AG10803 (cell line): ENCODE measurements at places on chromosomes 12 and 14.

- DNase-seq: peak; percentile 3
Measured at GRCh38 chr12:125272383-125272933, 207.2 kb downstream of the AACS start.

GRCh38 chr12:76449583-76449982, 101.4 kb upstream of the BBS10 start:
- DNase-seq: peak; percentile 70

DNA sequence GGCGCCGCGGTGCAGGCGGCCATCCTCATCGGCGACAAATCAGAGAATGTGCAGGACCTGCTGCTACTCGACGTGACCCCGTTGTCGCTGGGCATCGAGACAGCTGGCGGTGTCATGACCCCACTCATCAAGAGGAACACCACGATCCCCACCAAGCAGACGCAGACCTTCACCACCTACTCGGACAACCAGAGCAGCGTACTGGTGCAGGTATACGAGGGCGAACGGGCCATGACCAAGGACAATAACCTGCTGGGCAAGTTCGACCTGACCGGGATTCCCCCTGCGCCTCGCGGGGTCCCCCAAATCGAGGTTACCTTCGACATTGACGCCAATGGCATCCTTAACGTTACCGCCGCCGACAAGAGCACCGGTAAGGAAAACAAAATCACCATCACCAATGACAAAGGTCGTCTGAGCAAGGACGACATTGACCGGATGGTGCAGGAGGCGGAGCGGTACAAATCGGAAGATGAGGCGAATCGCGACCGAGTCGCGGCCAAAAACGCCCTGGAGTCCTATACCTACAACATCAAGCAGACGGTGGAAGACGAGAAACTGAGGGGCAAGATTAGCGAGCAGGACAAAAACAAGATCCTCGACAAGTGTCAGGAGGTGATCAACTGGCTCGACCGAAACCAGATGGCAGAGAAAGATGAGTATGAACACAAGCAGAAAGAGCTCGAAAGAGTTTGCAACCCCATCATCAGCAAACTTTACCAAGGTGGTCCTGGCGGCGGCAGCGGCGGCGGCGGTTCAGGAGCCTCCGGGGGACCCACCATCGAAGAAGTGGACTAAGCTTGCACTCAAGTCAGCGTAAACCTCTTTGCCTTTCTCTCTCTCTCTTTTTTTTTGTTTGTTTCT, 1.7 kb downstream of the HSPA2 start:
- DNase-seq: no peak

GRCh38 chr14:91365552-91365951, 52.1 kb downstream of the CCDC88C start:
- DNase-seq: no peak

DNA sequence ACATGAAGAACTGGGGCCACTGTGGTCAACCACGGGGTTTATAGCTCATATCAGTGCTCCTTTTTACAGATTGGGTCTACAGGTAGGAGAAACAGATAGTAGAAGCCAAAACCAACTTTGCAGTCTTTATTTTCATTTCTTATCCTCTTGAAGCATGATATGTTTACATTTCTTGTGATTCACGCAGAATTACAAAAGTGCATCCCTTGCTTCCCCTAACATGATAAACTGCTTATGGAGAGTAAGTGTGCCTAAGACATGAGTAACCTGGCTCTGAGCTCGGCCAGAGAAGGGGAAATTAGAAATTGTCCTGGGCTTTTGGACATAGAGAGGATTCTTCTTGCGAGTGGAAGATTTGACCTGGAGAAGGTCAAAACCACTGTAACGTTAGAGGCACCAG, 18.4 kb downstream of the PWP1 start:
- DNase-seq: no peak

- DNase-seq: no peak
Measured at GRCh38 chr14:72715850-72716228, 178.1 kb downstream of the DPF3 start.

DNA sequence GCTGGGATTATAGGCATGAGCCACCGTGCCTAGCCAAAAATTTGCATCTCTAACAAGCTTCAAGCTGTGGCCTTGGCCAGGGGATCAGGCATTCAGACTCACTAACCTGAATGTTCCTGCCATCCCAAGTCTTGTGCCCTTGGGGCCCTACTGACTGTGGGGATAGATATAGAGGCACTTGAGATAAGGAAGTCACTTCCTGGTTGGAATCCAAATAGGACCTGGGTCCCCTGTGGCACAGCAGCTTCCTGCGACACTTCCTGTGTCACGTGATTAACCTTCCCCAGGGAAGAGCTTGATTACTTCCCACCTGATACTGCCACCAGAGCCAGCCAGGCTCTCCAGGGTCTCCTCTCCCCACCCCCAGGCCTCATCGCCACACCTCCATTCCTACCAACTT, 128.2 kb downstream of the BCL11B start:
- no peak for DNase-seq

DNA sequence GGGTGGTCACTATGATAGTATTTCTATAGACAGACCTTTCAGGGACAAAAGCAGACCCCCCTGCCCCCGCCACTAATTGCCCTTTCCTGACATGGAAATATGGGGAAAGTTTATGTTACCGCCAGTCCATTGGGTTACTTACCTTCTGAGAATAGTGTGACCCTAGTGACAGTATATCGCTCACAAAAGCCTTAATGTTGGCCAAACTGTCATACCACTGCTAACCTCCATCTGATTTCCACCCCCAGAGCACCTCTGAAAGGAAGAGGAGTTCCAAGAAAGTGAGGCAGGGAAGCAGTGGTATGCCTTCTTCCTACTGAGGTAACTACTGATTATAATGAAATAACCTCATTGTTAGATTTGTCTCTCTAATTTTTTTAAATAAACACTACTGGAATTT, 67.5 kb upstream of the CCDC91 start:
- no peak for DNase-seq

GRCh38 chr12:95880895-95881294, 22.1 kb downstream of the SNRPF start:
- no peak for DNase-seq

- no peak for DNase-seq
Measured at GRCh38 chr14:61444215-61444768, 122.9 kb downstream of the PRKCH start.

GRCh38 chr14:67186789-67187584, 2.3 kb upstream of the GARIN2 start:
- DNase-seq: peak; percentile 72

DNA sequence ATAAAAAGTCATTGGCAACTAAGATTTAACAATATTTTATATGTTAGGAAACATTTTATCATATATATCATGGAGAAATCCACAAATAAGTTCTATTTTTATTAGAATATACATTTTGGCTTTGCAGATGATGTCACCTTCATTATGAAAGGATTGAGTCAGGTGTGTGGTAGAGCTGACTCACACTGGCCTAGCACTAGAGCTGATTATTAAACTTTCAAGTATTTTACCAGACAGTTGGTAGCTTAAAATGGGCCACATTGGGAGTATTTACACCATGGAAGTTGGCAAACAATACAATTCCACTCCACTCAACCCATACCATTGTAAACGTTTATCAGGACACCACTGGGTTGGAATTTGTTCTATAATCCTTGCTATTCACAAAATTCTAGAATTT, 1036.6 kb downstream of the TRHDE start:
- no peak for DNase-seq

DNA sequence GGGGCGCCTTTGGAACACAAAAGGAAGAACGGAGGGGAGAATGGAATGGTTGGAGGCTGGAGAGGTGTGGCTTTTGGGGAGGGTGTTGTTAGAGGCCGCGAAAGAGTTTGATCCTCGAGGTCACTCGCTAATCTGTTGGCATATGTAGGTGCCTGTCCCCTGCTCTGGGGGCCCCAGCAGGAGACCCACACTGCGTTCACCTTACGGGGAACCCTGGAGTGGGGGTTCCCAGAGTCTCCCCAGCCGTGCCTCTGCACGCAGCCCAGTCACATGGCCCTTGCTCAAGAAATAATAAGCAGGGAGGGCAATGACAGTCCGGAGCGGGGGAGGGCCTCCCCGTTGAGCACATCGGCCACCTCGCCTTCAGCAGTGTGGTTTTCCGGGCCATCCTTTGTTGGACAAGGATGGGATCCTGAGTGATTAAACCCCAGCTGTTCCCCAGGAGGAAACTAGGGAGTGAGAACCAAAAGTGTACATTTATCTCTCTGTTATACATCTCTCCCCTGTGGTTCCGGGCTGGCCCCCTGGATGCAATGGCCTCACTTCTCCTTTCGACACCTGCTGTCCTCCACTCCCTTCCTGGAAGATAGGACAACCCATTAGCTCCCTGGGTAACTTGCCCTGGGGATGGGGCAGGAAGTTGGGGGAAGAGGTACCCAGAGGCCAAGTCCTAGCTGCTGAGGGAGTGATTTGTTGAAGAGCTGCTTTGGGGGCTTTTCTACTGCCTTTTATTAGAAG, 1.3 kb downstream of the PLEKHG3 start:
- peak; percentile 17 for DNase-seq

DNA sequence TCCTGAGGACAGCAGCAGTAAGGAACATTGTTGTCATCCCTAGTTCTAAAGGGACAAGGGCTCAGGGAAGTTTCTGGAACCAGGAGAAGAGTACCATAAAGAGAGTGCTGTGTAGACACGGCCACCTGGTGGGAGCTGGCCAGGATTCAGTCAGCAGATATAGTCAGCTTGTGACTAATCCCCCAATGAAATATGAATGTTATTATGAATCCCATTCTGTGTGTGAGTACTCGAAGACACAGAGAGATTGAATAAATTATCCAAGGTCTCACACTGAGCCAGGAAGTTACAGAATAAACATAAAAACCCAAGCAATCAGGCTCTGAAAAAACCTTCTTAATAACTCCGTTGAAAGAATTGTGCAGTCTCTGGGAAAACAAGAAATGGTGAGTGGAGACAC, 1359.5 kb downstream of the AACS start:
- no peak for DNase-seq

- no peak for DNase-seq
Measured at GRCh38 chr14:44463356-44464004, 43.6 kb downstream of the FSCB start.

GRCh38 chr14:95237121-95237957, 80.0 kb upstream of the DICER1 start:
- DNase-seq: no peak
